ENCODE measurements at places on chromosomes 5 and 9. TPM values are rescaled to one million over a fixed set of nuclear protein-coding genes. Genes with fewer than 3 reads are reported as not detected.

The INSL6 gene
- not detected for total RNA-seq

The CDH10 gene
- total RNA-seq = 2.5 TPM

The SLCO6A1 gene
- not detected for total RNA-seq

The SMIM33 gene
- not detected for total RNA-seq

The OR1Q1 gene
- total RNA-seq = not detected

The ZNF354C gene
- 16.3 TPM for total RNA-seq

The QRFP gene
- total RNA-seq = not detected

The GPR107 gene
- total RNA-seq = 30.0 TPM

The SLC36A2 gene
- total RNA-seq = 3.1 TPM

The TMC1 gene
- 0.62 TPM for total RNA-seq

The CCNJL gene
- 8.3 TPM for total RNA-seq

The C1QTNF2 gene
- 27.8 TPM for total RNA-seq

The LCN15 gene
- total RNA-seq = not detected

The TXNDC15 gene
- 104 TPM for total RNA-seq

The LTC4S gene
- total RNA-seq = not detected

The GPRIN1 gene
- total RNA-seq = 0.72 TPM

The SNCB gene
- not detected for total RNA-seq

The PLCXD3 gene
- total RNA-seq = under 0.01 TPM

The PCDHA11 gene
- 0.51 TPM for total RNA-seq

The TTC23L gene
- not detected for total RNA-seq

The GLE1 gene
- total RNA-seq = 32.0 TPM

The HK3 gene
- total RNA-seq = 4.1 TPM

The PCDHGA2 gene
- total RNA-seq = 3.7 TPM

The FAXDC2 gene
- total RNA-seq = 18.9 TPM

The IGFBPL1 gene
- total RNA-seq = 1.2 TPM

The DCTN4 gene
- 64.5 TPM for total RNA-seq

The SH3GL2 gene
- 0.21 TPM for total RNA-seq

The C1QTNF3 gene
- 122 TPM for total RNA-seq

The NRG2 gene
- 0.41 TPM for total RNA-seq

The AK8 gene
- 0.31 TPM for total RNA-seq

The SIGMAR1 gene
- total RNA-seq = 36.5 TPM

The SHOC1 gene
- total RNA-seq = not detected
